Kasumi-1 (cell line): ENCODE measurements at places on chromosomes 16 and 17.

- no peak for DNase-seq
Observed at GRCh38 chr16:56675685-56676210, 6.1 kb downstream of the MT1H start.

DNA sequence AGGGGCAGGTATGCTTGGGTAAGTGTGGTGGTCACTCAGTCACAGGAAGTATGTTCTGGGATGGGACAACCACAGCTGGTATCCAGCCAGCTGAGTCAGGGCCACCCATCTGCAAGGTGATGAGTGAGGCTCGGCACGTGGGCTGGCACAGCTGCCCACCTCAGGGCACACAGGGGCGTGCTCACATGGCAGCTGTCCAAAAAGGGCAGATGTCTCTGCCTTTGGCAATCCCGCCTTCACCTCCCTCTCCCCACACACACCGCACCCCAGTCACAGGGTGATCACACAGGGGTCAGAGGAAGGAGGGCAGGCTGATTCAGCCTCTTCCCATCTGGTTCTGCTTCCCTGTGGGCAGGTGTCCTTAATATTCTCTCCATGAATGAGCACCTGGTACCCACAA lies 85.9 kb upstream of the TOB1 start:
- no peak for DNase-seq

DNA sequence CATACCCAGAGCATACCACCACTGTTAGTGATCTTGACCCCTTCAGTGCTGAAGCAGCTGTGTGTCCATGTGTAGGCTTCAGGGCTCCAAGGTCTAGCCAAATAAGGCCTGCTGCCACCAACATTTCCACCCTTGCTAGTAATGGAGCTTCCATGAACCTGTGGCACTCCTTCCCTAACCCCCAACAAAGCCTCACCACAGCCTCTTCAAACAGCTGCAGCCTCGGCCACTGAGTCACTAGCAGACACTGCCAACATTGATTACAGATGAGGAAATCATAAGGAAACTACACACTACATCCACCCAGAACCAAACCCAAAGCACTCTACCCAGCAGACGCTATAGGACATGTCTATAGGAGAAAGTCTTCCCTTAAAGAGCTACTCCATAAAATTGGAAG lies 610.7 kb downstream of the KCNJ2 start:
- no peak for DNase-seq

GRCh38 chr17:81420769-81421462 lies 25.7 kb downstream of the BAHCC1 start:
- DNase-seq = no peak

- no peak for DNase-seq
Observed at GRCh38 chr17:17837380-17837821, 615 bp upstream of the SREBF1 start.

DNA sequence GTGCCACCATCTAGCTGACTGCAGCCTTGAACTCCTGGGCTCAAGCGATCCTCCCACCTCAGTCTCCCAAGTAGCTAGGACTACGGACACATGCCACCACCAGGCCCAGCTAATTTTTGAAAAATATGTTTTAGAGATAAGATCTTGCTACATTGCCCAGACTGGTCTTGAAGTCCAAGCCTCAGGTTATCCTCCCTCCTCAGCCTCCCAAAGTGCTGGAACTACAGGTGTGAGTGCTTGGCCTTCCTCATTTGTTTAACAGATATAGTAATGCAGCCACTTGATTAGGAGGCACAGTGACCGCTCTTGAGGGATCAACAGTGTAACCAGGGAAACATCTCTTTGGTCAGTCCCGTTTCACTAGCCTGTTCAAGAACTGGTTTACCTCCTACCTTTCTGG lies 35.1 kb downstream of the HLF start:
- no peak for DNase-seq

GRCh38 chr17:78910497-78911284 lies 7.7 kb upstream of the CEP295NL start:
- peak; percentile 95 for DNase-seq

- no peak for DNase-seq
Observed at GRCh38 chr16:23500862-23501225, 9.4 kb downstream of the GGA2 start.

GRCh38 chr17:73498886-73499554 lies 145.2 kb downstream of the SDK2 start:
- no peak for DNase-seq

DNA sequence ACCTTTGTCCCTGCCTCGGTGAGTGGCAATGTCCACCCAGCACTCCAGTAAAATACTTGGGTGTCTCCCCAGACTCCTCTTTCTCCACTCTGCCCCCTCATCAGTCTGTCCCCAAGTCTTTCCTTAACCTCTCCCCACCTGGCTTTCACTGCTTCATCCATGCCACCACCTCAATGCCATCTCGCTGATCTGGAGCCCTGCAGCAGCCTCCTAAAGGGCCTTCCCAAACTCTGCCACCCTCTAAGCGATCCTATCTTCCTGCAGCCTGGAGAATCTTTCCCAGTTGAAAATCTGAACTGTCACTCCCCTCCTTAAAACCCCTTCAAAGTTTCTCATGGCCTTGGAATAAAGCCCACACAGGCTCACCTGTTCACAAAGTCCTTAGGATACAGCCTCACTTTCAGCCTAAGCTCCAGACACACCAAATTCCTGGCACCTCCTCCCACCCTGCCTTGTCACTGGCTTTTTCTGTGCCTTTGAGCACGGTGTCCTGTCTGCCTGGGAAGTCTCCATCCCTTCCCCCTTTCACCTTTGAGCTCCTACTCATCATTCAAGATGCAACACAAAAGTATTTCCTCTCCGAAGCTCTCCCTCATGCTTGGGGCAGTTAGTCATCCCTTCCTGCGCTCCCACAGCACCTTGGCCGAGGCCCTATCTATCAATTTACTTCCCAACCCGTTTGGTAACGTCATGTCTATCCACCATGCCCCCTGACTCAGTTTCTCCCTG lies 2.8 kb downstream of the WNK4 start:
- DNase-seq = no peak

DNA sequence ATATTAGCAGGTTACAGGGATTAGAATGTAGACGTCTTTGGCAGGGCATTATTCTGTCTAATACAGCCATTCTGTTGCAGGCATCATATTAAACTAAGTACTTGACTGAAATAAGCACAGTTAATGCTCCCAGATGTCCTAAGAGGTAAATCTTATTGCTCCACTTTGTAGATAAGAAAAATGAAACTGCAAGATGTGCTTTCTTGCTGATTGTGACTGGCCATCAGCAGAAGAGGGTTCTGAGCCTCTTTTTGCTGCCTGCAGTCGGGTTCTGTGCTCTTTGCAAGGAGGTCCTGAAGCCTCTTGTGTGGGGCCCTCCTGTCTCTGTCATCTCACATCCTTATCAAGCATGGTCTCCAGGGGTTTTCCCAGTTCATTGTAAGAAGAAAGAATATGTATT lies 167.1 kb downstream of the KCNJ2 start:
- DNase-seq = no peak

DNA sequence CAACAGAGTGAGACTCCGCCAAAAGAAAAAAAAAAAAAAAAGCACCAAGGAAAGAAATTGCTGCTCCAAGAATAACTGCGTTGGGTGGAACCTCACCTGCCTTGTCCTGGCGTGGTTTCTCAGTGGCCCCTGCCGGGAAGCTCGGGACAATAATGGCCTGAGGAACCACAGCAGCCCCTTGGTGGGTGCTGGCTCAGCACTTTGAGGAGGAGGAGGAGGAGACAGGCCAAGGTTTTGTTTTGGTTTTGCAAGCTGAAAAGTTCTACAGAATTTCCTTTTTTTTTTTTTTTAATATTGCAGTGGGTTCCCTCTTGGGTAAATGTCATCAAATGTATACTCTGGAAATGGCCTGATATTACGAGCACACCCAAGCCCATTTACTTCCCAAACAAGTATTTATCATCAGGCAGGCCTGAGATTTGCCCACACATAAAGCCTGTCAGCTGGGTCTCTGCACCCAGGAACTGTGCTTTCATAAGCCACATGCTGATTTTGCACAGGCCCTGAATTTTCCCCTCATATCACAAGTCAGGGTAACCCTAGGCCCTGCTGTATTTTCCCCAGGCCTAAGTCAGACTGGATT lies 78.3 kb downstream of the SOCS1 start:
- no peak for DNase-seq

DNA sequence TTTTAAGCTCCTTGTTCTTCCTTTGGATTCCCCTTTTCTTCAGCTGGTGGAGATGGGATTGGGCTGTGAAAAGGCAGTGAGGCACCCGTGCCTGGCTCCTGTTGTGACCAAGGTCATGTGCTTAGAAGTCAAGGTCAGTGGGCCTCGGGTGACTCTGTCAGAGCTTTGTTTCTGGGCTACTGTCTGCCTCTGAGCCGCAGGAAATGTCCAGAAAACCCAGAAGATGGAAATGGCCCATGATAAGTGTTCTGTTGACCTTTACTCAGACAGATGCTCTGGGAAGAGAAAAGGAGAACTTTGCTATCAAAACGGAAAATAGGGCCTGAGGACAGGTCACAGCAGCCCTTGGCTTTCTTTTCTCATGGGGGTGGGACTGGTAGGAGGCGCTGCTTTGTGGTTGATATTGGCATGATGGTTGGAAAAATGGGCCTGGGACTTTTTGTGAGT lies 2.9 kb downstream of the ABCC1 start:
- DNase-seq = peak; percentile 1

- no peak for DNase-seq
Observed at GRCh38 chr16:69532641-69533455, 32.9 kb upstream of the NFAT5 start.

- no peak for DNase-seq
Observed at GRCh38 chr16:15961060-15961511, 11.7 kb downstream of the ABCC1 start.

DNA sequence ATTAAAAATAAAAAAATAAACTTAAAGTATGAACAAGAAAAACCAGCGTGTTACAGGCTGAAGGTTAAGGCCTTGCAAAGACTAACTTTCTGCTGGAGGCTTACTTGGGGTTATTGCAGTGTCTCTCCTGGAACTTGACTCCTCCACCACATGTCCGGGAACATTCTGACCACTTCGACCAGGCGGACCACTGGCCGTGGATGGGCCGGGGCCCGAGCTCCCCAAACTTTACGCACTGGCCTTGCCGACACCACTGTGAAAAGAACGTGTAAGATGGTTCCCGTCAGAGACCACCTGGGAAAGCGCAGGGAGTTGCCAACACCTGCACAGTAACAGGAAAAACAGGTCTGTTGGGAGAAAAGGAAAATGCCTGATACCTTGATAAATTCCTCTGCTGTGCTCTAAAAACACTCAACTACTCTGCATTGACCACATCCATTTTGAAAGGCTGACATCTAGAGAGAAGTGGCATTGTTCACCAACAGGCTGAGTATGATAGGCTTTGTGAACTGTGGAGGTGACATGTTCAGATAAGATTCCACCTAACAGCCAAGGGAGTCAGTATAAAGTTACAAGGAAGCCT lies 99.1 kb downstream of the ADAMTS18 start:
- DNase-seq = no peak

DNA sequence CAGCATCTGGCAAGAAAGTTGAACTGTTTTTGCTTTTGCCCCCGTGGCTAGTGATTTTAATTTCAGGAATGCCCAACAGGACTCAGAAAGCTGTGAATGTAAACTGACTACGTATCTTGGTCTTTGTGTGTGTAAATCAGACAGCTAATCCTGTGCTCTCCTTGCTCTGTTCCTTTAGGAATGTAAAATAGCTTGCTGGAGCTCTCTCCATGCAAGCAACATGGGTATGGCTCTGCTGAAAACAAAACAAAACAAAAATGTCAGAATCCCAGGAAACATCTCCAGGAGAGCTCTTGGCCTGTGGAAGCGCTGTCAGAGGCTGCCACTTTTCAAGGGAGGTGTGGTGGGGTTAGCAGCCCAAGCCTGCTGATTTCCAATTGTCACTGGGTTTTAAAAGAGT lies 161.8 kb upstream of the NOG start:
- no peak for DNase-seq

DNA sequence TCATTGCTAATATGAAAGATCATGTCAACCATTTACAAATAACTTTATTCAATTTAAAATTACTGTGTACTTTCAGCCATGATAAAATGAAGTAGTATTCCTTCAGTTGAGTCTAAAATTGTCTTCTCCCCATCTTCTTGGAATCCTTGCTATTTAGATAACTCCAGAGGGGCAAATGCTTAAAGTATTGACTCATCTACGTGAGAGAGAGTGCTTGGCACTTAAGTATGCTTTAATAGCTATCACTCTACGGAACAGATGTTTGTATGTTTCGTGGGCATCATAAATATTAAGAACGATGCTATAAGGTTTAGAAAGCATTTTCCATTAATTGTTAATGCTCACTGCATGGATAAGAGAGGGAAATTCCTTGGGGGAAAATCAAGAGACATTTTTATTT lies 69.3 kb upstream of the MED13 start:
- DNase-seq = no peak

GRCh38 chr17:35797370-35797769 lies 1.9 kb upstream of the MMP28 start:
- DNase-seq = no peak

- no peak for DNase-seq
Observed at GRCh38 chr17:39225959-39226683, 376 bp upstream of the STAC2 start.

DNA sequence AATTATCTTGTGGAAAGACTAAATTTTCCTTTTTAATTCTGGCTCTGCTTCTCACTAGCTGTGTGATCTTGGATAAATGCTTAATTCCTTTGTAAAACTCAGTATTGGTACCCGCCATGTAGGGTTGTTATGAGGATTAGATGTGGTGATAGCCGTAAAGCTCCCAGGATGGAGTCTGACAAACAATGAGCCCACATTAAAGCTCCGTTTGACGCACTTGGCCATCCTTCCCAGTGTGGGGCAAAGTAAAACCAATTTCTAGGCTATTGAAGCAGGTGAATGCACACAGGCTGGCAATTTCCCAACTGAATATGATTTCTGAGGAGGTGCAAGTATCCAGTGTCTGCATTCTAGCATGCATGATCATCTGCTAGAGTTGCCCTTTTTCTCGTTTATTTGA lies 123.6 kb downstream of the MRTFB start:
- DNase-seq = no peak

DNA sequence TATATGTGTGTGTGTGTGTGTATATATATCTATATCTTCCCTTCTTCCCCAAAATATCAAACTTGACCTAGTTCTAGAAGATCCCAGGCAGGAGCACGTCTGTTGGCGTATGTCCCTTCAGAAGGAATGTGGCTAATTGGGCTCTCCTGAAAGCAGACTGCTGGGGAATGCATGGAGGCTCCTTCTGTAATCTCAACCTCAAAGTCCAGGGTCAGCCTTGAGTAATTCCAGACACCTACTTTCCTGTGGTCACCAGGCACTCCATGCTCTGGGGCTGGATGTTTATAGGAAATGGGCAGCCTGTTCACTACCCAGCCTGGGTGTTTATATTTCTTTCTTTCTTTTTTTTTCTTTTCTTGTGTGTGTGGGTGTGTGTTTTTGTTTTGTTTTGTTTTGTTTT lies 13.4 kb downstream of the BCO1 start:
- DNase-seq = no peak

- no peak for DNase-seq
Observed at GRCh38 chr17:15742051-15742795, 10.1 kb downstream of the TBC1D26 start.

DNA sequence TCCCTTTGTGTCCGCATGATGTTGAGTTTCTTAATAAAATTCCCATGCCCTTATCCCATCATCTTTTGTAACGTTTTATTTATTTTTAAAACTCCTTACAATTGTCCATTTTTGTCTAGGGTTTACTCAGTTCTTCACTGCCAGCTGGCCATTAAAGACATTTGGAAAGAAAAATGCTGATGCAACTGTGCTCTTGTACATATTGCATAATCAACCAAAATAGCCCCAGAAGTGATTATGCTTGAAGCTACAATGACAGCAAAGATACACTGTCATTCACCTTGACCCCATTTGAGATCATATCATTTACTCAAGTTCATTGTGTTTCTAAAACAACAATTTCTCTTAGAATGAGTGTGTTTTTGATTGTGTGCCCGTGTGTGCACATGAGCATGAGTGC lies 1074.6 kb upstream of the RBFOX1 start:
- DNase-seq = no peak
